Fibroblast of the aortic adventitia (primary cell): ENCODE measurements at places on chromosomes 16 and 17. TPM values are rescaled to one million over a fixed set of nuclear protein-coding genes. Genes with fewer than 3 reads are reported as not detected.
A peak's percentile ranks its signal among the peaks of the same experiment; 100 is the strongest.

The JUP gene
- total RNA-seq, result 4.7 and 8.9 TPM in 2 replicates

The ADCY7 gene
- 7.4 and 26.0 TPM in 2 replicates for total RNA-seq

The PLLP gene
- under 0.01 TPM in 1 of 2 replicates, not detected in the other for total RNA-seq

The IFI35 gene
- 34.7 and 43.0 TPM in 2 replicates for total RNA-seq

The C17orf100 gene
- 0.57 and 0.63 TPM in 2 replicates for total RNA-seq

The SPATA22 gene
- total RNA-seq, result not detected in 2 replicates

The KARS1 gene
- 75.6 and 144 TPM in 2 replicates for total RNA-seq

DNA sequence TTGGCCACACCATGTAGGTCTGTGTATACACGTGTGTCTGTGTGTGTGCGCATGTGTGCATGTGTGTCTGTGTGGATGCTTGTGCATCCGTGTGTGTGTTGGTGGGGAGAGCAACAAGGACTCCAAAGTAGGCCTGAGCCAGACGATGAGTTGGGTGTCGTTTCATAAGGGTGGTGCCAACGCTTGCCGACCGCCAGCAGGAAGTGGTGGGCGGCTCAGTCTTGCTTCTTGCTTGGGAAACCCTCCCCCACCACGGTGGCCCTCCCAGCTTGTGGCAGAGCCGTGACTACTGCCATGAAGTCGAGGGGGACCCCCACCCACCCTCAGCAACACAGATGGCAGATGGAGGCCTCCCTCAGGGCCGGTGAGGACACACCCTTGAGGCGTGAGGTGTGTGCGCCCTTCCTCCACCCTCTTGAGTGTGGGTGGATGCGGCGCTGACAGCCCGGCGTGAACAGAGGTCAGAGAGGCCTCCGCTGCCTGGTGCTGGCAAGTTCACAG, 17.5 kb downstream of the SBK1 start:
- no peak for DNase-seq

DNA sequence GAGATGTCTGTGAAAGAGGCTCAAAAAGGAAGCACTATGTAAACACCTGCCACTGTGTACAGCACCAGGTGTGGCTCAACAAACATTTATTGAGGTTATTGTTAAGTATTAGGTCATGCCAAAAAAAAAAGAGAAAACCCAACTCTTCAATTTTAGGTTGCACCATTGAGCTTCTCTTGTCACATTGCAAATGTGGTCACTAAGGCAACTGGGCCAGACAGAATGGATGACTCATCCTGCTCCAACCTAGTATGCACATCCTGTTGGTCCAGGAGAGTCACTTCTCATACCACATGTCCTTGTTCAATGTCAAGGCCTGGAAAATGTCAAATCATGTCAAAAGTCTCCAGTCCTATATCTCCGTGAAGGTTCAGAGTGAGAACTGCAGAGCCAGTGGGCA, 25.0 kb downstream of the HOXB1 start:
- DNase-seq, result peak; percentile 78

DNA sequence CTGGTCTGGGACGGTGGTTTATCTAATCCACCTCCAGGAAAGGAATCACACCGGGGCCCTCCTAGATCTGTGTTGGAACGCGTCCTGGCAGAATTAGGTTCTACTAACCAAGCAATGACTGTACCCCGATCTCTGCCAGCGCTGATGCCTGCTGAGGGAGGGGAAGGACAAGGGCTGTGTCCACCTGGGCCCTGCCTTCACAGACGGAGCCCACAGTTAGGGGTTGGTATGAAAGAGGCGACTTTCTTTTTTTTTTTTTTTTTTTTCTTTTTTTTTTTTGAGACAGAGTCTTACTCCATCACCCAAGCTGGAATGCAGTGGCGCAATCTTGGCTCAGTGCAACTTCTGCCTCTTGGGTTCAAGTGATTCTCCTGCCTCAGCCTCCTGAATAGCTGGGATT, 9.9 kb upstream of the KRT19 start:
- DNase-seq, result peak; percentile 39

- no peak for DNase-seq
Observed at GRCh38 chr16:86461037-86461436, 49.3 kb upstream of the FOXF1 start.

- peak; percentile 84 for DNase-seq
Observed at GRCh38 chr16:73878611-73879010, 418.0 kb upstream of the PSMD7 start.

GRCh38 chr17:163514-164098, 17.8 kb downstream of the DOC2B start:
- DNase-seq, result no peak

- DNase-seq, result peak; percentile 99
Observed at GRCh38 chr17:45092911-45093430, 31.9 kb downstream of the NMT1 start.

DNA sequence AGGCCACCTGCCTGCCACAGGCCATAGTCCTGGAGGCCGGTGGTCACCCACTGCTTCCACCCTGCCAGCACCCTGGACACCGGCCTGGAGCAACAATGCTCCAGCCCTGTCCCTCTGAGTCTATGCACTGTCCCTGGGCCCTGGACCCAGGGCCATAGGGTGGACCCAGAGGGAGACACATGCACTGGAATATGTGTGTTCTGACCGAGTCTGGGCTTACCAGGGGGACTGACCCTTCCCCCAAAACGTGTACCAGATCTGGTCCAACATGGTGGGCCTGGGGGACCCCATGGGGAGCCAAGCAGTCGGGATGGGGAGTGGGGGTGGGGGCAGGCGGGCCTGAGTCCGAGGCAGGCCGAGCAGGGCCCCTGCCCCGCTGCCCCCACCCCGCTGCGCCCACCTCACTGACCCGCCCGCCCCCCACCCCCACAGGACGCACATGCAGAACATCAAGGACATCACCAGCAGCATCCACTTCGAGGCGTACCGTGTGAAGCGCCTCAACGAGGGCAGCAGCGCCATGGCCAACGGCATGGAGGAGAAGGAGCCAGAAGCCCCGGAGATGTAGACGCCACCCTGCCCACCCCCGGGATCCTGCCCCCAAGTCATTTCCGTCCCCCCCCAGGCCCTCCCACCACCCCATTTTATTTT, 357.4 kb downstream of the SEC14L1 start:
- DNase-seq, result no peak

DNA sequence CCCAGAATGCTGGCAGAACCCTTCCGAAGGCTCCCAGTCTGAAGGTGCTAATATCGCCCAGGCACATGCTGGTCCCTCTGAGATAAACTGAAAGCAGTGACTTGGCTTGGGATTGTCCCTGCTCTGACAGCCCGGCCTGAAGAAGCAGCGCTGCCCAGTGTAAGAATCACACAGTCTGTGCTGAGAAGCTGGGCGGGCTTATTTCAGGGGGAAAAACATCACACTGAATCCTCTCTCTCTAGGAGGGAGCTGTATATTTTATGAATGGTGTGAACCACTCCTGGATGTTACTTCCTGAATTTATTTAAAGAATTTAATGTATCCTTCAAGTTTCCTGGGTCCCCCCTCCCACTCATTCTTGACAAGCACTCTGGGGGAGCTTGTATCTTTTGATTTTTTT, 36.3 kb downstream of the GAS7 start:
- peak; percentile 17 for DNase-seq

DNA sequence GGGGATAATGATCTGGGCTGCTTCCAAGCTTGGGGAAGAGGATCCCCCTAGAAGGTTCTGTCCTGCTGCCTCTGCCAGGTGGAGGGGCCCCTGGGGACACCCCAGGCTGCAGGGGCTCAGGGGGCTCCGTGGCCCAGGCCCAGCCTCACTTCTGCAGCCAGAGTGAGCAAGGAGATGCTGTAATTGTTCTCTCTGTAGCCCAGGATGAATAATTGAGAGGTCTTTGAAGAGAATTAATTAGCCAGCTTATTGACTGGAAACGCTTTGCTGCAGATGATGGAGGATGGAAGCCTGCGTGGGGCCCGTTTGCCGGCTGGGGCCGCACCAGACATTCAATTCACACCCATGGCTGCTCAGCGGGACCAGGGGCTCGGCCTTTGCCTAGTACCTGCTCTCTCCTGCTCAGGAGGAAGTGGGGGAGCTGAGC, 38.5 kb downstream of the TMEM235 start:
- DNase-seq, result no peak

DNA sequence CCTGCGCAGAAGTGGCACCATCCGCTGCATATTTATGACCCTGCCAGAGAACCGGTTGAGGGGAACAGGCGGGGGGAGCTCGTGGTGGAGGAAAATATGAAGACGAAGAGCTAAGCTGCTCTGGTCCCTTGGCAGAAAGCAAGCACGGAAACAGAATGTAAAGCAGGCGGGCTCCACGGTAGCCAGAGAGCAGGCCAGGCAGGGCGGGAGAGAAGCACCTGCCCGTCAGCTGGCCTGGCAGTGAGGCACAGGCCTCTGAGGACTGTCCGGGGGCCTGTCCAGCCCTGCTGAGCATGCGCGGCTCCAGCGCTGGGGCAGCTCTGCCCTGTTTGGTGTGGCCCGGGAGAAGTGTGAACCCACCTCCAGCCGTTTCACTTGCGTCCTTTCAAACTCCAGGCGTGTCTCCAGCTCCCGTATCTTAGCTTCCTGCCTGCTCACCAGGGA, 46.7 kb downstream of the PIPOX start:
- no peak for DNase-seq

DNA sequence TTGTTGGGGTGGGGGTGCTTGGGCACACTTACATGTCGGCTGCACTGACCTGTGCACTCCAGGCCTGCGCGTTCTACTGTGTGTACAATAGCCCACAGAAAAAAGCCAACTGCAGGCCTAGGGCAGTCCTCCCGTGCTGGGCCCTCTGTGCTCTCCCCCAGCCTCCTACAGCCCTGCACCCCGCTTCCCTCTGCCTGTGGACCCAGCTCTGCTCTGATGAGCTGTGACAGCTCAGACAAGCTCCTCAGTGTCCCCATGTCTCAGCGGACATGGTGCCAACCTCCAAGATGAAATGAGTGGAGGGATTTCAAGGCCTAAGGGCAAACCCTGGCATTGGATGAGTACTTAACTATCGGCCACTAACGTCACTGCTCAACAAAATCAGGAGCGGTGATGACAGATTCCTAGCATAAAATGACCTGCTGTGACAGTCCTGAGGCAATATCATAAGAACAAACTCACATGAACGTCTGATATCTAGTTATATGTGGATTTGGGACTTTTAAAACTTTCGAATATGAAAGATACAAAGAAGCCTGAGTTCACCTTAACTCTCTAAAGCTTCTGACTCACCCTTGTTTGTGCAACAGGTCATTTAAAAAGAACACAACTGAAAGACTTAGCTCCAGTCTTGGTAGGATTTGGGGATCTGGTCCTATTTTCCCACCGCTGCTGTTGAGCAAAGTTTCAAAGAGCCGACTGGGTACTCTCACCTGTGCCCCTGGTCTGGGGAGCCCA, 34.7 kb downstream of the CCDC57 start:
- DNase-seq, result no peak

GRCh38 chr16:48533931-48534330, 76.0 kb downstream of the N4BP1 start:
- DNase-seq, result no peak

DNA sequence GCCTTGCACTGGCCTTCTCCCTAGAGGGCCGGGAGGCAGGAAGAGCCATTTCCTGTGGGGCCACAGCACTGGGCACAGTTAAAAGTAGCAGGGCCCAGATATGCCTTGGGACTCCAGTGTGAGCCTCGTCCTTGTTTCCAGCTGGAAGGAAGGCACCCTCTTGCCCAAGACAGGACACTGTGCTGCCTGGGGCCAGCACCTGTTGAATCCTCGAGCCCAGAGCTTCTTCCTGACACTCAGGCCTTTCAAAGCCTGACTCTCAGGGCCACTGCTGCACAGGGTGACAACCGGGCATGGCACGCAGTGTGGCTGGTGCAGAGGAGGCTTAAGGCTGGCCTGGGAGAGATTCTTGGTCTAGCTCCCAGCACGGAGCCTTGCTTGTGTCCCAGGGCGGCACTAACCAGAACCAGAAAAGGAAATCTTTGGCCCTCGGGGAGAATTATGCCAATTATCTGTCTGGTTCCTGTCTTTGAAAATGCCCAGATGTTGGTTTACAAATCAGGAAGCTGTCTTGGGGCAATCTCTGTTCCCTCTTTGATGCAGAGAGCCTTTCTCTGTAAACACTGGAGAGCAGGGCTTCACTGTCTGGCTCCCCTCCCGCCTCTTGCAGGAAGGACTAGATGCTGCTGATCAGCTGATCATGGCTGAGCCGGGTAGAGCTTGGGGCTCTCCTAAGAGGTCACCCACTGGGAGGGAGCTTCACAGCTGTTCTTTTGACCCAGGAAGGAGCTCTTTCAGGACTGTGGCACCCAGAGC, 11.1 kb downstream of the LDHD start:
- no peak for DNase-seq

- peak; percentile 15 for DNase-seq
Observed at GRCh38 chr17:41140360-41141131, at the start of gene KRTAP4-6. Gene KRTAP4-6 (minus strand): TSS chr17:41140544. CDS start chr17:41140487, 57 bp downstream.

DNA sequence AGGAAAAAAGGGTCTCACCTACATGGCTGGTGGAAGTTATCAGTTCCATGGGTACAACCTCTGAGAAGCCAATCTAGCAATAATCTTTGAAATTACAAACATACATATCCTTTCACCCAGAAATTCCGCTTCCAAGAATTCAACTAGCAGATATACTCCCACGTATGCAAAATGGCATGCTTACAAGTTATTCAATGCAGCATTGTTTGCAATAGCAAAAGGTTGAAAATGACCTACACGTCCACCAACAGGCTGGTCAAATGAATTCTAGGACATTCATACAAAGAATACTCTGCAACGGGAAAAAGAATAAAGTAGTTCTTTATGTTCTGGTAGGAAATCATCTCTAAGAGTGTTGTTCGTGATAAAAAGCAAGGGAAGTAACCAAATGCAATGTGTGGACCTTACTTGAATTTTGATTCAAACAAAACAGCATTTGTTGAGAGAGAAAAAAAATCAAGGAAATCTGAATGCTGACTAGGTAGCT, 63.7 kb upstream of the NLK start:
- no peak for DNase-seq

DNA sequence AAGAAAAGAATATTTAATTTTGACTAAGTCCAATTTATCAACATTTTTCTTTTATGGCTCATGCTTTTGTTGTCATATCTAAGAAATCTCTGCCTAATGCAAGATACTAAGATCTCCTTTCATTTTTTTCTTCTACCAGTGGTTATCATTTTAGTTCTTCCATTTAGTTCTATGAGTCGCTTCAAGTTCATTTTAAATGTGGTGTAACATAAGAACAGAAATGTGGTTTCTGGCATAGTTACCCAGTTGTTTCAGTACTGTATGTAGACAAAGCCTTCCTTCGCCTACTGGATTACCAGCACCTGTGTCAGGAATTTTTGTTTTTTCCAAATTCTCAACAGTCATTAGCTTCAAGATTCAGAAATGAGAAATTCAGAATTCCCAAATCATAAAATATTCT, 175.7 kb downstream of the PARN start:
- DNase-seq, result peak; percentile 75

DNA sequence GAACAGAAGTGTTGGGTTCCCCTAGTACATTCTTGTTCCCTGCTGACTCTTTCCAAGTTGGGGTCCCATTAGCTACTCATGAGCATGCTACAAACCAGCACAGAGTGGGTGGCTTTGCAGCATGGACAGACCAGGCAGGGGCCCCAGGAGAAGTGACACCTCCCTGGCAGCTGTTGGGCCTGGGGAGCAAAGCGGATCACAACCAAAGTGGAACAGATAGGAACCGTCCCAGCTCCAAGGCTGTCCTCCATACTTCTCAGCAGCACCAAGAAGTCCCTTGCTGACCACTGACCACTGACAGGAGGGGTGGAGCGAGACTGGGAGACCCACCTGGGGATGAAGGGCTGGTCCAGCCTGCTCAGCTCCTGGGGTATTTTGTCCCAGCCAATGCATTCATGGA, 12.4 kb upstream of the GFAP start:
- DNase-seq, result no peak
